ENCODE measurements at places on chromosomes 3 and 15.

DNA sequence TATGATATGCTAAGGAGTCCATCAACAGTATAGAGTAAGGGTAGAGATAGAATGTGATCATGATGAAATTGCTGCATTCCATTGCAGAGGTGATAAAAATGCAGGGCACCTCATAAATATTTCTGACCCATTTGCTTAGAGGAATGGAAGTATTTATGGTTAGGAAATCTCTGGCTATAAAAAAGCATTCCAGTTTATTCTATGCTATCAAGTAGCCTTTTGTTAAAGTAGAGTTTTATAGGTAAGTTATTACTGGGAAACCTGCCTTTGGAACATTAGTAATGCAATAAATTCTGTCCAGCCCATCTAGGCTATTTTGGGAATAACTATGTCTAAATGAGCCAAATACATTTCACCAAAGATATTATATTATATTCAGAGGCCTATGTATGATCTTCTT lies 19.8 kb upstream of the STRIT1 start:
- no peak for DNase-seq

DNA sequence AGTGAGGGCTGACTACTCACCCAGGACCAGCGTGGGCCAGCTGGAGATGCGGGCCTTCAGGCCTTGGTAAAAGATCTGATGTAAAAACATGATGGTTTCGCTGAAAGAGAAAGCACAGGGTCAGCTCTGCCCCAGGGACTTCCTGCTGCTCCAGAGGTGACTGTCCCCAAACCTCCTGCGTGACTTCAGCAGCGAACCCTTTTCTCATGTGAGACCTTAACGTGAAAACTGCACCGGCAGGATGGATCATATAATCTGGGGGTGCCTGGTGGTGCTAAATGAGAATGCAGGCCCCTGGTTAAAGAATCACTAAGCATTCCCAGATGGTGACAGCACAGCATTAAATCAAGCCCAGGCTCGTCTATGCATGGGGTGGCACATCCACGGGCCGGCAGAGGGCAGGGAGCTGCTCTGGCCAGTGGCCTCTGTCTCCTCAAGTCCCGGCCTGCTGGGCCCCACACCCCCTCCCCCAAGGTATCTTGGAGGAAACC lies 55.4 kb downstream of the RASGRF1 start:
- no peak for DNase-seq

GRCh38 chr3:134885877-134886621 lies 91.0 kb downstream of the EPHB1 start:
- DNase-seq, result no peak

GRCh38 chr15:32998182-32998581 lies 196.3 kb downstream of the FMN1 start:
- no peak for DNase-seq

- no peak for DNase-seq
These were observed 63.3 kb downstream of the ZNF106 start for GRCh38 chr15:42427429-42428223.

GRCh38 chr15:78156653-78157052 lies 7.5 kb downstream of the IDH3A start:
- DNase-seq, result no peak

GRCh38 chr3:73503781-73504180 lies 121.0 kb downstream of the PDZRN3 start:
- DNase-seq, result no peak

DNA sequence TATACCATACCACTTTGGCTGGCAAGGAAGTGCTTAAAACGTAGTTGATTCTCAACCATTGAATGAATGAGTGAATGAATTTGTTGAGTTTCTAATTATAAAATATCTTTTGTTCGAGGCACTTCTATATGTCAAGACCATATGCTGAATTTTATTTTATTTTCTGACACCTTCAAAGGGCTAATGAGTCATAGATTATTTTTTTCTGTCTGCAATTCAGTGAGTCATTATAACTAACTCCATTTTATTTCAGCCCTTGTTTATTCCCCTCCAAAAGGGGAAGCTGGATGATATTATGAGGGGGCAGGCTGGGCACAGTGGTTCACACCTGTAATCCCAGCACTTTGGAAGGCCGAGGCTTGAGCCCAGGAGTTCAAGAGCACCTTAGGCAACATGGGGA lies 142.4 kb downstream of the P2RY1 start:
- no peak for DNase-seq

DNA sequence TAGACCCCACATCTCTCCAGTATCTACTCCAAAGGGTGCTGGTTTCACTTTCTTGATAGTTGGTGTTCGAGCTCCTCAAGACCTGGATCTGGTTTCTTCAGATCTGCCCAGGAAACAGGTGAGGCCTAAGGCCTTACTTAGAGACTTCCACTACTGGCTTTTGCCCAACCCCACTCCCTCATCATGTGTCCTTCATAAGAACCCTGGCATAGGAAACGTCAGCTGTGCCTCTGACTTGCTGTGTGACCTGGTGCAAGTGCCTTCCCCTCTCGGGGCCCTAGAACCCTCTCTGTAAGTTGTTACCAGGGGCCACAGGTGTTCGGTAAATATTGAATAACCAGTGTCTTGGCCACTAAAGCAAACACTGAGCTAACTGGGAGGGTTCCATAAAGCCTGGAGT lies 3.9 kb downstream of the OXTR start:
- no peak for DNase-seq

- no peak for DNase-seq
These were observed 5.3 kb downstream of the AQR start for GRCh38 chr15:34964277-34964676.

- DNase-seq, result peak; percentile 4
These were observed 27.6 kb downstream of the GNB5 start for GRCh38 chr15:52163321-52164190.

GRCh38 chr15:72199721-72200212 lies 2.2 kb upstream of the GRAMD2A start:
- DNase-seq, result peak; percentile 70

Data from activated CD4-positive, alpha-beta T cell treated with anti-CD3 and anti-CD28 coated beads, Interleukin-2, amount 50 U/mL, for 4 hours (primary cell).